ENCODE measurements at places on chromosomes 11 and 22.
A peak's percentile ranks its signal among the peaks of the same experiment; 100 is the strongest.

DNA sequence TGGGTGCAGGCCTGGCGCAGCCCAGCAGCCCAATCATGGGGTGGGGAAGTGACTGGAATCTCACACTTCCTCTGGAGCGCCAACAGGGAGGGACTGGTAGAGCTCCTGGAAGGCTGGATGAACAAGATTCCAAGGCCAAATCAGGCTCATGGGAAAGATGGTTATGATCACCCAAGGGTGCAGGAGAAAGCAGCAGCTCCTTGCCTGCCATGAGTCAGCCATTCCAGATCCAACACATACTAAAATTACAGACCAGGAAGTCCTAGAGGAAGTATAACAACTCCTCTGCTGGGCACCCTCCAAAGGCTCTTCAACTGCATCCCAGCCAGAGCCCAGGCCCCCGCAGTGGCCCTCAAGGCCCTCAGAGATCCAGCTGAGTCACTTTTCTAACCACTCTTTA lies 427.3 kb downstream of the TENM4 start:
- DNase-seq = no peak

DNA sequence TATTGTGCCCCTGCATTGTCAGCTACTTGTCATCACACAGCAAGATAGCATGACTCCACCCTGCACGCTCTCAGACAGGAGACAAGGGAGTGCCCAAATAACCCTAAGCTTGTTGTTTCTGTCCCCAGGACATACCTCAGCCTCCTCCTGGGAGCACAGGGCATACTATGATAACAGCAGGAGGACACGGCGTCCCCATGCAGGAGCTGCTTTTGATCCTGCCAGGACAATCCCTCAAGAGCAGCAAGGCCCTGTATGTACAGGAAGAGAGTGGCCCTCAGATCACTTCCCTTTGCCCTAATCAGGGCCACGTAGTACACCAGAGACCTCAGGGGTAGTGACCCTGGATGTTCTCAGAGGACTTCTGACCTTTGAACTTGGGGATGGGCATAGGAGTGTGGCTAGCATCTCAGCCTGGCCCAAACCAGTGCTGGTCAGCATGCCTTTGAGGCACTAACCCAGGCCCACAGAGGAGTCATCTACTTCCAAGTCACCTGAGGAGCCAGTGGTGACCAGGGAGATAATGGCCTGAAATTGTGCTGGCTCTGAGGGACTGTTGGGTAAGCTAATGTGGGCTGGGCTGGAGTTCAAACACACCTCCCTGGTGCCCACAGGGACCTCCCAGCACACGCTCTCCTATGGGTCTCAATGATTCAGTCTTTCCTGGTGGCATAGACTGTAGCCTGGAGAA lies 9.2 kb downstream of the APOA4 start:
- DNase-seq = no peak

GRCh38 chr11:46832511-46833214 lies 13.4 kb downstream of the CKAP5 start:
- DNase-seq = no peak

DNA sequence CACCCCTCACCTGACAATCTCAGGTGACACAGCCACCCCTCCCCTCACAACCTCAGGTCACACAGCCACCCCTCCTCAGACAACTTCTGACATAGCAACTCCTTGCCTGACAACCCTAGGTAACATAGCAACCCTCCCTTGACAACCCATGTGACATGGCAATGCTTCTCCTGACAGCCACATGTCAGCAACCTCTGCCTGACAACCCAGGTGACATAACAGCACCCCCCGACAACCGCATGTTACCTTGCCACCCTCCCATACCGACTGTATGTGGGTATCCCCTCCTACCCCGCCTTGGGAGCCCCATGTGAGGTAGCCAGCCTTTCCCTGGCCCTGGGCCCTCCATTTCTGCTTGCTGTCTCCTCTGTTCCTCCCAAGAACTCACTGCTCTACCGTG lies 77.7 kb upstream of the B3GAT1 start:
- DNase-seq = no peak

DNA sequence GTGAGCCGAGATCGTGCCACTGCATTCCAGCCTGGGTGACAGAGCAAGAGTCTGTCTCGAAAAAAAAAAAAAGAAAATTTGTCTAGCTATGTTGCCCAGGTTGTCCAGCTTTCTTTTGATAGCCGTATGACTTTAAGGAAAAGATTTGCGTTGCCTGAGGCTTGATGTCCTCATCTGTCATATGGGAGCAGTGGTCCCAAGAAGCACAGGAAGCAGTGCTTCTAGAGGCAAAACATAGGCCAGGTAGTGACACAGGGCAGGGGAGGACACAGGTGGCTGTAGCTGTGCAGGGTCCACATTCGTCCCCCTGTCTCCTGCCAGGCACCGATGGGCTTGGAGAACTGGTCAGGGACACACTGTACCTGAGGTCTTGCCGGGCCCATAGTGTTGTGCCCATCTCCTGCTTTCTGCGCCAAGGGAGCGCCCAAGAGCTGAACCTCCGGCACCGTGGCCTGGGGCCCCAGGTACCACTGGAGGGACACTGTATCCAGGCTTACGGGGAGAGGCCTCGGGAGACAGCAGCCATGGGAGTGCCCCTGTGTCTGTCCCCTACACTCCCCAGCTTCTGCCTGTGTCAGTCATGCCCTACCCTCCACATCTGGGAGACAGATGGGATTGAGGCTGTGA lies 1.4 kb downstream of the LRRC74B start:
- no peak for DNase-seq

GRCh38 chr11:95524314-95525036 lies 265.1 kb downstream of the FAM76B start:
- DNase-seq = no peak

DNA sequence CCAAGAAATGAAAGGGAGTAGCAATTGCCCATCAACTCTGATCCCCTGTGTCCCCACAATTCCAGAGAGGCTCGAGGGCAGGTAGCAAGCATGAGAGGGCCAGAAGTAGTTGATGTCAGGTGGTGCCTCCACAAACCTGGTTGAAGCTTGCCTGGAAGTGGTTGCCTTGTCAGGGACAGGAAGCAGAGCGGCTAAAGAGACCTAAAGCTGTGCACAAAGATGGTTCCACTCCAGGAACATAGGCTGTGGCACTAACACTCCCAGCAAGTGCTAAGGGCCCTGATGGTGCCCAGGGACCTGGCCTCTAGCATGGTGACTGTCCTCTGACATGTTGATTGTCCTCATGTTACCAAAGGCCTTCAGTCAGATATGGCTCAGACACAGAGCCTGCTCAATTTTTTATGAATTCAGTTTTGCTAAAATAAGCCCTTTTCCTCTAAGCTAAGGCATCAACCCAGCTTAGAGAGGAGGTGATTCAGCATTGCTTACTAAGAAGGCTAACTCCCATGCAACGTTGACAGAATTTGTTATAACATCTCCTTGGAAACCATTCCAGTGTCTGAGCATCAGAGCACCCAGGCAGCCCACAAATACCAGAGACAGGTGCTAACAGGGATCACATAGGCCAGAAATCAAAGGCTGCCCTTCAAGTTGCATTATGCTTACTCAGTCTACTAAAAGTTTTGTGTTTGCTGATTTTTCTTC lies 196.3 kb upstream of the ARHGAP20 start:
- DNase-seq = no peak

DNA sequence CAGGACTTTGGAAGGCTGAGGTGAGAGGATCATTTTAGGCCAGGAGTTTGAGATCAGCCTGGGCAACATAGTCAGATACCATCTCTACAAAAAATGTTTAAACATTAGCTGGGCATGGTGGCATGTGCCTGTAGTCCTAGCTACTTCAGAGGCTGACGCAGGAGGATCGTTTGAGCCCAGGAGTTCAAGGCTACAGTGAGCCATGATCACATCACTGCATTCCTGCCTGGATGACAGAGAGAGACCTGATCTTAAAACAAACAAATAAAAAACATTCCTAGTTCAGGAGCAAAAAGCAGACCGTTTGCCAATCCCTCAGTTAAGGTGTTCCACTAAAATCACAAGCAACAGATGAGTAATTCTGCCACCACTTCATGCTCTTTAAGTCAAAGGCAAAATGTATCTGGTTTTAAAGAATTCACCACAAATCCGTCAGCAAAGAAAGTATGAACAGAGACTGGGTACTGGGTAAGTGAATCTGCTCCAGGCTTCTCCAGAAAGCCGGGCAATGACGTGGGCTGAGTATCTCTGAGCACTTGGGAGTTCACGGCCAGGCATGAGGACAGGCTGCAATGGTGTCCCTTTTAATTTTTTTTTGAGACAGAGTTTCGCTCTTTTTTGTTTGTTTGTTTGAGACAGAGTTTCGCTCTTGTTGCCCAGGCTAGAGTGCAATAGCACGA lies 19.5 kb downstream of the CLTCL1 start:
- DNase-seq = no peak

DNA sequence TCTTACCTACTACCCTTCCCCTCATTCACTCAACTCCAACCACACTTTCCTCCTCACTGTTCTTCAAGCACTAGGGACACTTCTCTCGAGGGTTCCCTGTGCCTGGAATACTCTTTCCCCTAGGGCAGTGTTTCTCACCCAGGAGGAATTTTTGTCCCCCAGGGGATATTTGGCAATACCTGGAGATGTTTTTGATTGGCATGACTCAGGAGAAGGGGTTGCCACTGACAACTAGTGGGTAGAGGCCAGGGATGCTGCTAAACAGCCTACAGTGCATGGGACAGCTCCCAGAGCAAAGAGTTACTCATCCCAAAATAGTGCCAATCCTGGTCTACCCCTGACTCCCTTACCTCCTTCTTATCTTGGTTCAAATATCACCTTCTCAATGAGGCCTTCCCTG lies 40.0 kb downstream of the BTG4 start:
- no peak for DNase-seq

- no peak for DNase-seq
Measured at GRCh38 chr11:114171257-114172054, 111.9 kb downstream of the ZBTB16 start.

DNA sequence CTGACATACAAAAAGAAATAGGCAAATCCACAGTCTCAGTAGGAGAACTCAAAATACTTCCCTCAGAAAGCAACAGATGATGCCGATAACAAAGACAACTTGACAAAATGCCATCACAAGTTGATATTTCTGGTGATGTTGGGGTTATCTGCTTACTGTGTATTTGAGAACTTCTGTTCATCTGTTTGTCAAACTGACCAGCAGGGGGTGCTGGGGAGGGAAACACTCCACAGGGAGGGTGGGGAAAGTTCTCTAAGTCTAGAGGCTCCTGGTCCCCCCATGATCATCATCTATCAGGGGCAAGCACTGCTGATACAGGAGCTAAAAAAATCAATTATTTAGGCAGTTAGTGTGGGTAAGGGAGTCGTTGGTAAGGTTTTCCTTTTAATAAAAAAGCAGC lies 19.2 kb downstream of the GLYATL1 start:
- peak; percentile 15 for DNase-seq

DNA sequence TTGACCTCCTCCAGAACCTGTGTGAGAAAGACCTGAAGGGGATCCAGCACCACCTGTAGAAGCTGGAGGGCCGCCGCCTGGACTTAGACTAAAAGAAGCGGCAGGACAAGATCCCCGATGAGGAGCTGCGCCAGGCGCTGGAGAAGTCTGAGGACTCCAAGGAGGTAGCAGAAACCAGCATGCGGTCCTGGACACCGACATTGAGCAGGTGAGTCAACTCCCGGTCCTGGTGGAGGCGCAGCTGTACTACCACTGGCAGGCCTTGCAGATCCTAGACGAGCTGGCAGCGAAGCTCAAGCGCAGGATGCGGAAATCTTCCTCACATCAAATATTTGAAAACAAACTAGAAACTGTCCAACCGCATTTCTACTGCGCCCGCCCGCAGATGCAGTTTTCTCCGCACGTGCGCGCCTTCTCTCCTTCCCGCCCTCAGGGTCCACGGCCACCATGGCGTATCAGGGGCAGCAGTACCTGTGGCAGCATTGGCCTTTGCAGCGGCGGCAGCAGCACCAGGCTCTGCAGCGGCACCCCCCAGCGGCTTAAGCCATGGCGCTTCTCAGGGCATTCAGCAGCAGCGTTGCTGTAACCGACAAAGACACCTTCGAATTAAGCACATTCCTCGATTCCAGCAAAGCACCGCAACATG lies 10.2 kb downstream of the CLDN25 start:
- DNase-seq = no peak

- no peak for DNase-seq
Measured at GRCh38 chr11:75500742-75501141, 25.0 kb downstream of the GDPD5 start.

DNA sequence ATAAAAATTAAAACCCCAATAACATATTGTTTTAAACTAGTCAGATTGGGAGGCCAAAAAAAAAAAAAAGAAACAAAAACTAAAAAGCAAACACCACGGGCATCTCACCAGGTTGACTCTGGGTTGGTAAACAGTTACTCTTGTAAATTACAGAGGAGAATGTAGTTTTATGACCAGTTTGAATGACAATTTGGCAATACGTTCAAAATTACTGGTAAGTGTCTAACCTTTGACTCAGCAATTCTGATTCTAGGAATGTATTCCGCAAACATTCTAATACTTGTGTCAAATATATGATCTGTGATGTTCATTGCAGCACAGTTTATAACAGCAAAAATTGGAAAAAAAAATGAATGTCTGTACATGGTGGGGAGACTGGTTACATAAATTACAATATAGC lies 1376.0 kb downstream of the TBC1D22A start:
- DNase-seq = no peak

DNA sequence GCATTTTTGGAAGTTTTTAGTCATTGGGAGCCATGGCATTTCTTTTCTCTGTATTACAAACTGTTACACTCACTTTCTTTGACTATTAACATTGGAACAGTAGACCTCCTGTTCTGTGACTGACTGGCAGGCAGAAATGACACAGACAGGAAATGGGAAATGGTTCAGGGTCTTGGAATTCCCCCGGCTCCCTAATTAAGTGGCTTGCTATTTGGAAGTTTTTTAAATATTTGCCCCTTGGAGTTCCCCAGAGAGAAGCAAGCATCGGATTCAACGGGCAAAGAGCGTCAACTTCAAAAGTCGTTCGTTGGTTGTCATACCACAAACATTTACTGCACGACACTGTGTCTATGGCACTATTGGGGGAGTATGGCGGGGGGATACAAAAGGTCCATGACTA lies 1.1 kb upstream of the BIRC2 start:
- no peak for DNase-seq
